ENCODE measurements at places on chromosomes 12 and 14. TPM values are rescaled to one million over a fixed set of nuclear protein-coding genes. Genes with fewer than 3 reads are reported as not detected.

Gene SCNN1A
- 91.7 TPM for total RNA-seq

Gene FOXN4
- not detected for total RNA-seq

Gene TEX52
- not detected for total RNA-seq

Gene PRMT5
- 63.0 TPM for total RNA-seq

Gene RNF212B
- total RNA-seq = not detected

Gene EFS
- total RNA-seq = 23.2 TPM

Gene RFLNA
- total RNA-seq = not detected

Gene GZMB
- total RNA-seq = not detected

Gene SLCO1B1
- not detected for total RNA-seq

Gene DCP1B
- total RNA-seq = 9.6 TPM

Gene TDP1
- total RNA-seq = 22.9 TPM

Gene PEBP1
- 297 TPM for total RNA-seq

Gene SELPLG
- total RNA-seq = 0.28 TPM

Gene SDSL
- 2.3 TPM for total RNA-seq

Gene HOTAIR
- total RNA-seq = not detected

Gene BATF
- total RNA-seq = 2.1 TPM

Gene TSPAN8
- total RNA-seq = not detected

Gene BHLHE41
- total RNA-seq = 0.35 TPM

Gene FAIM2
- not detected for total RNA-seq

Gene CACNA2D4
- total RNA-seq = not detected

Gene KLRB1
- not detected for total RNA-seq

Gene RNASE2
- not detected for total RNA-seq

Gene KERA
- total RNA-seq = not detected

Gene CPSF6
- total RNA-seq = 31.4 TPM

Gene JAG2
- 89.4 TPM for total RNA-seq

Gene CCDC88C
- total RNA-seq = 18.9 TPM

Gene RNASE7
- total RNA-seq = 2.2 TPM

Gene DRAM1
- 7.5 TPM for total RNA-seq

Gene CPNE6
- total RNA-seq = not detected

Gene RGS6
- total RNA-seq = not detected

Gene FSCB
- not detected for total RNA-seq

Gene TCP11L2
- 7.4 TPM for total RNA-seq

Gene MSI1
- total RNA-seq = not detected

Gene LRP1-AS
- total RNA-seq = not detected

Gene PTPRO
- total RNA-seq = 0.21 TPM

Gene EDDM3A
- total RNA-seq = not detected

Gene CCDC177
- not detected for total RNA-seq

Gene CLEC4C
- total RNA-seq = not detected

Gene C12orf60
- 2.3 TPM for total RNA-seq

Gene IL22
- total RNA-seq = not detected

Gene SERPINA4
- total RNA-seq = not detected

Gene PABPN1
- total RNA-seq = 41.6 TPM

Gene DDN
- 0.28 TPM for total RNA-seq

Gene GYS2
- total RNA-seq = not detected

Gene KRT6A
- total RNA-seq = 9,998 TPM

Gene C12orf42
- not detected for total RNA-seq

Gene CMA1
- total RNA-seq = not detected

Gene ZNF891
- total RNA-seq = 0.42 TPM

Gene POLE2
- total RNA-seq = 14.0 TPM

Gene SERPINA3
- total RNA-seq = 3.5 TPM

Gene DDX11
- 22.8 TPM for total RNA-seq

Gene RERG
- 0.28 TPM for total RNA-seq

Gene PKP2
- total RNA-seq = 18.5 TPM

Gene NTS
- not detected for total RNA-seq

Gene MDP1
- total RNA-seq = 12.0 TPM

Gene FOXG1
- total RNA-seq = not detected

Gene DDX47
- 50.8 TPM for total RNA-seq

Gene AKAP6
- 1.7 TPM for total RNA-seq

All from airway epithelial cell (primary cell).